RKO (cell line): ENCODE measurements at places on chromosomes 11 and 22.

- DNase-seq, result no peak
Observed at GRCh38 chr22:44361391-44362126, 48.8 kb upstream of the SHISAL1 start.

DNA sequence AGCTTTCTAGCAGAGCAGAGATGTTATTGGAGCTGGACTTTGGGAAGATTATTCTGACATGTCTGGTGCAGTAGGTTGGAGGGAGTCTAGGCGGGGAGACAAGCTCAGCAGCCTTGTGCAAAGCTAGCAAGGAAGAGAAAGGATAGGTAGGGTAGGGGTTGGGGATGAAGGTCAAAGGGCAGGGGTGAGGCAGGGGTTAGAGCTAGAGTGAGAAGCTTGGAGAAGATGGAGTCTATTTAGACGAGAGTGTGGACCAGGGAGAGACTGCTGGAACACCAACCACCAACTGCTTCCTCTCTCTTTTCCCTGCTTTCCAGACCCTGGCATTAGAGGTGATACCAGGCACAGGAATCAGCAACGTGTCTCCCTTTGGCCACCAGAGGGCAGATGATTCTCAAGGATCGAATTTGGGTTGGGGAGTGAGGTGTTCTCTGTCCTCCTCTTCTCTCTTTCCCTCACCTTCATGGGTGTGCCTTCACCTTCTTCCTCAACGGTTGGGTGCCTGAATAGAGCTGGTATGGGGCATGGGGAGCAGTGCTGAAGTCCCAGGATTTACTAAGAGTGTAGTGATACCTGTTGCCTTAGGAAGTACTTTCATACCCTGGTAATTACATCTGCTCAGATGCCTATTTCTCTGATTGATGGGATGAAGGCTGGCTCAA is 1.8 kb upstream of the MARK2 start:
- peak; percentile 76 for DNase-seq

DNA sequence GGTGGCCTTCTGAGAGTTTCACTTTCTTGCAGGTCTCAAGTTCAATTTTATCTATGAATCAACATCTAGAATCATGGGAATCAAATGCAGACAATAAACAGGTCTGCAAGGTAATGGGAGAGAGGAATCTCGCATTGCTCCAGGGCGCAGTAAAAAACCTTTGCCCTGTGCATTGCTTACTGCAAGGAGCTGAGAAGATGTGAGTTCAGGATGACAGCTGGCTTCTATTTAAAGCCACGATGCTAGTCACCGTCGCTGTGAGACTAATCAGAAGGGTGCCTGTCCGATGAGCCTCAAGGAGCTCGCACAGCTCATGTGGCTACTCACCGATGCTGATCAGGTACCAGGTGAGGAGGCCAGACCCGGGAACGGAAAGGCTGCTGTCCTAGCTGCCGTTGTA is 30.2 kb upstream of the APOA1 start:
- DNase-seq, result no peak

GRCh38 chr11:65918211-65919140 is at the start of gene C11orf68:
TSS of gene C11orf68 (minus strand) at chr11:65919062. CDS start at chr11:65919031, 31 bp downstream.
- peak; percentile 73 for DNase-seq

GRCh38 chr11:100329352-100329751 is 357.7 kb upstream of the ARHGAP42 start:
- no peak for DNase-seq

GRCh38 chr11:34924714-34925113 is 8.3 kb downstream of the PDHX start:
- DNase-seq, result no peak

- no peak for DNase-seq
Observed at GRCh38 chr11:606245-606644, 9.5 kb downstream of the IRF7 start.

- DNase-seq, result peak; percentile 63
Observed at GRCh38 chr11:31106968-31107576, 262.5 kb downstream of the DCDC1 start.

GRCh38 chr22:32571761-32572160 is 97.2 kb downstream of the FBXO7 start:
- no peak for DNase-seq

DNA sequence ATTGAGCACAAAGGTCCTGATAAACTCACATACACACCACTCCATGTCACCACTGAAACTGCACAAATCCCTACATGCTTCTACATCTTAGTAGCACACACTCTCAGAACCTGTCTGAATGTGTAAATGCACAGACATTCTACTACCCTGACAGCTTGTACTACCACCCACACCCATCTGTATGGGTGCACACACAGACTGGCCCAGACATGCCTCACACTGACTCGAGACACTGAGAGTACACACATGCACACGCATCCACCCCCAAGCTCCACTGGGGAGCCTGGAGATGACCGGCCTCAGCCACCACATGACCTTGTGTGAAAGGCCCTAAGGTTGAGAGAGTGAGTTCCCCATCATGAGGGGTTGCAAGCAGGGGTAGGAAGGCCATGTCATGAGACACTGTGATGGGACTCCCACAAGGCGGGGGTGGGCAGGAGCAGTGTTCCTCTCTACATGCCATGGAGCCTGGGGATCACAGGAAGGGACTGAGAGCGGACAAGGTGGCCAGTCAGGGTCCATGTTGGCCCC is 28.1 kb downstream of the ARAP1 start:
- DNase-seq, result no peak

DNA sequence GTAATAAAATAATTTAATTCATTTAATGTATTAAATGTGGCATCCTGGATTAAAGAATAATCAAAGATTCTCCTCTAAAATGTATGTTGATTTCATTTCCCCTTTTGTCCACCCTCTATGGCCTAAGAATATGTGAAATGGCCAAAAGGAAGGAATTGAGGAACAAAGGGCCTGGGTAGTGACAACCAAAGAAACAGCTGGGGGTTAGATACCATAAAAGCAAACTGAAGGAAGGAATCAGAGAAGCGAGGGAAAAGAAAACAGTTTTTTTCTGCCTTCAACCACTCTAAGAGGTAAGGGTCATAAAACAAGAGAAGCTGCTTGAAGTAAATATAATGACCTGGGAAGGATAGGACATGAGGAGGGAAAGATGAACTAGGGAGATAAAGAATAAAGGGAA is 139.3 kb downstream of the FAM76B start:
- DNase-seq, result no peak

DNA sequence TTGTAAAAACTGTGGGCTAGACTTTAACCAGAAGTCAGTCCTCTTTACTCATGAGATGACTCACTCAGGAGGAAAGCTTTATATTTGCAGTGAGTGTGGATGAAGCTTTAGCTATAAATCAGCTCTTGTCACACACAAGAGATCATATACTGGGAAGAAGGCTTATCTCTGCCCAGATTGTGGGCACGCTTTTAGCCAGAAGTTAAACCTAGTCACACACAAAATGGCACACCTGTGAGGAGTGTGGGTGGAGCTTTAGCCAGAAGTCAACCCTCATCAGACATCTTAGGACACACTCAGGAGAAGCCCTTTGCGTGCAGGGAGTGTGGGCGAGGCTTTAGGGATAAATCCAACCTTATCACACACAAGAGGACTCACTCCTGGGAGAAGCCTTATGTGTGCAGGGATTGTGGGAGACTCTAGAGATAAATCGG is 706.9 kb upstream of the LUZP2 start:
- peak; percentile 28 for DNase-seq

DNA sequence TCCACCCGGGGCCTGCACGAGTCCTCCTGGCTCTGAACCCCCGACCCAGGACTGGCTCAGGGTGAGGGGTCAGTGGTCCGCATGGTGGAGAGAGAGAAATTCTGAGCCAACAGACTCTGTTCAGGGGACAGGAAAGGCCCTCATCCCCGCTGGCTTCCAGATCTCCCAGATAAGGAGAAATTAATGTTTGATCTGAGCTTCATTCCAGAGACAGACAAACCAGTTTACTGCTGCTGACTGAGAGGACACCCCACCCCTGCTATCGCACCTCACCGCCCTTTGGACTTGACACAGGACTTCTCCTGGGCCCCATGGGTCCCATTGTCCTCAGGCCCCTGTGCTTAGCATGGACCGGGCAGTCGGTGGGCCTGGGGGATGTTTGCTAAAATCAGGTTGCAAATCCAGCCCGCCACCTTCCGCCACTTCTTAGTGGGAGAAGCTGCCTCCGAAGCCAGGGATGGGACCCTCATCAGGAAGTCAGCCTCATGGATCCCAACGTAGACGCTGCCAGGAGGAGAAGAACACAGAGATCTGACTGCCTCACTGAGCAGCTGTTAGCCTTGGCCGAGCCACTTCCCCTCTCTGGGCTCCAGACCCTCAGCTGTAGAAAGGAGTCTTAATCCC is 11.2 kb upstream of the UPK3A start:
- DNase-seq, result no peak
